D341Med (cell line): ENCODE measurements at places on chromosomes 1 and 21.
A peak's percentile ranks its signal among the peaks of the same experiment; 100 is the strongest.

GRCh38 chr21:37665230-37666024 lies 250.8 kb downstream of the KCNJ6 start:
- DNase-seq: no peak

- DNase-seq: no peak
Observed at GRCh38 chr1:232854798-232855159, 49.6 kb downstream of the MAP10 start.

- peak; percentile 79 for DNase-seq
Observed at GRCh38 chr1:201140235-201140940, 13.4 kb upstream of the ASCL5 start.

DNA sequence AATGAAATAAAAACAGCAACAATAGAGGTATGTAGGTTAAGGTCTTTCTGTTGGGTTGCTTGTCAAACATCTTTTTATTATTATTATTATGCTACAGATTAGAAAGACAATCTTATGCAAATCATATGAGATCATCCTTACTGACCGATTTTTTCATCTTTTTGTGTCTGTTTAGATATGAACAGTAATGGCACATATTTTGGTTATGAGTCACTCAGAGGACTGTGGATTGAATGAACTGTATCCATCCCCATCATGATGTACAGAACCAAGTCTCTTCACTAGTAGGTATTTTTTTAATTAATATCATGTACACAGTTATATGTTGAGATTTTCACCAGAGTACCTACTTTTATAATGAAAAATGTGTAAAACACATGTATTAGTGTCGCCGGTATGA lies 159.1 kb downstream of the CHRM3 start:
- no peak for DNase-seq

- no peak for DNase-seq
Observed at GRCh38 chr1:210437781-210438180, 109.1 kb downstream of the HHAT start.

GRCh38 chr21:44391345-44392091 lies 38.1 kb downstream of the TRPM2 start:
- peak; percentile 31 for DNase-seq

DNA sequence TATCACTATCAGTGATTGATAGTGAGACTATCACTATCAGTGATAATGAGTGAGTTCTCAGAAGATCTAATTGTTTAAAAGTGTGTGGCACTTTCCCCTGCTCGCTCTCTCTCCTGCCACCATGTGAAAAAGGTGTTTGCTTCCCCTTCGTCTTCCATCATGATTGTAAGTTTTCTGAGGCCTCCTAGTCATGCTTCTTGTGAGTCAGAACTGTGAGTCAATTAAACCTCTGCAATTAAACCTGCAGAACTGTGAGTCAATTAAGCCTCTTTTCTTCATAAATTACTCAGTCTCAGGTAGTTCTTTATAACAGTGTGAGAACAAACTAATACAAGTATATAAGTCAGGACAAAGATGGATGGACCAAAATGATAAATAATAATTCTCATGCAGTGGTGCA lies 7.0 kb upstream of the IL23R start:
- no peak for DNase-seq

DNA sequence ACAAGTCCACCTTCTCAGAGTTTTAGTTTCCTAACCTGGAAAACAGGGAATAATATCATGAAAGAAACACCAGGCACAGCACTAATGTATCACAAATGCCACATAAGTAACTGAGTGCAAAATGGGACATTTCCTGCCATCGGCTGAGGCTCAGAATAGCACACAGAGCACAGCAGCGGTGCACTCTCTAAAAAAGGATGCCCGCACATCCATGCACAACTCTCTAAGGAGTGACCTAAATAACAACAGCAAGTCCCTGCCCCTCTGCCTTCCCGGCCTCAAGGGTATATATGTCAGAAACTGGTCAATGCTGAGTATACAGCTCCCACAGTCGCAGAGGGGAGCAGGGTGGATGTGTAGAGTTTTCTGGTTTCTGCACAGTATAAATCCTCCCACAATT lies 100.1 kb upstream of the ERG start:
- DNase-seq: no peak

- no peak for DNase-seq
Observed at GRCh38 chr1:180238675-180239074, 8.6 kb downstream of the LHX4 start.

DNA sequence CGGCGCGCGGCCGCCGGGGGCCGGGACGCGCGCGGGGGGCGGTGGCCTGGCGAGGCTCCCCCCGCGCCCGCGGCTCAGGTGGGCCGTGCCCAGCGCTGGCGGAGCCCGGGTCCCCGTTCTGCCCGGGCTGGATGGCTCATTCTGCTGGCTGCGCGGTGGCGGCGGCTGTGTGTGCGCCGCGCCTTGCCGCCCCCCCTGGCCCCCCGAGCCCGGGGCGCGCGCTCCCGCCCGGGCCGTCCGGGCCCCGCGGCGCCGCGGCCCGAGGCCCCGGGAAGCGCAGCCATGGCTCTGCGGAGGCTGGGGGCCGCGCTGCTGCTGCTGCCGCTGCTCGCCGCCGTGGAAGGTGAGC lies at the start of gene EPHB2:
Gene EPHB2 (plus strand): TSS at position 139 of the 349 bp plus-strand sequence. CDS start 144 bp downstream, at position 283.
- DNase-seq: peak; percentile 88

GRCh38 chr21:14547834-14548513 lies 1.9 kb upstream of the SAMSN1 start:
- DNase-seq: no peak

DNA sequence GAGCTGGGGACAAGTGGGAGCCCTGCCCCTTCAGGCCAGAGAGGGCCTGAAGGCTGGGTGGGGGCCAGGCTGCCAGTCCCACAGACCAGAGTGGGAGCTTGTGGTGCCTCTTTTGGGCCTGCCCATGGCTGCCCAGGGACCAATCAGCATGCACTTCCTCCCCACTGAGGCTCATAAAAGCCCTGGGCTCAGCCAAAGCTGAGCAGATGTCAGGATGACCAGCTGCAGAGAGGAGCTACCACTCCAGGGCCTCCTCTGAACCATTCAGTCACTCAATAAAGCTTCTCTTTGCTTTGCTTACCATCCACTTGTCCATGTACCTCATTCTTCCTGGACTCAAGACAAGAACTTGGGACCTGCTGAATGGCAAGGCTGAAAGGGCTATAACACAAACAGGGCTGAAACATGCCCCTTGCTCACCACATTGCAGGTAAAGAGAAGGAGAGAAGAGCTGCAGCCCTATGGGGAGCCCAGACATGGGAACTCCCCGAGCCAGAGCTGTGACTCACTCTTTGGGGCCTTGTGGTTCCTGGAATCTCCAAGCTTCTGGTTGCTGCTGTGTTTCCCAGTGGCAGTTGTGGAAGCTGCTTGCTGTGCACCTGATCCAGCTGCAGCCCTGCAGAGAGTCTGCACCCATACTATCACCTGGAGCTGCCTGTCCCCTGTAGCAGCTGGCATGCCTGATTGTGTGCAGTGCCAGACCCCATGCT lies 82.0 kb downstream of the OLFML3 start:
- no peak for DNase-seq

DNA sequence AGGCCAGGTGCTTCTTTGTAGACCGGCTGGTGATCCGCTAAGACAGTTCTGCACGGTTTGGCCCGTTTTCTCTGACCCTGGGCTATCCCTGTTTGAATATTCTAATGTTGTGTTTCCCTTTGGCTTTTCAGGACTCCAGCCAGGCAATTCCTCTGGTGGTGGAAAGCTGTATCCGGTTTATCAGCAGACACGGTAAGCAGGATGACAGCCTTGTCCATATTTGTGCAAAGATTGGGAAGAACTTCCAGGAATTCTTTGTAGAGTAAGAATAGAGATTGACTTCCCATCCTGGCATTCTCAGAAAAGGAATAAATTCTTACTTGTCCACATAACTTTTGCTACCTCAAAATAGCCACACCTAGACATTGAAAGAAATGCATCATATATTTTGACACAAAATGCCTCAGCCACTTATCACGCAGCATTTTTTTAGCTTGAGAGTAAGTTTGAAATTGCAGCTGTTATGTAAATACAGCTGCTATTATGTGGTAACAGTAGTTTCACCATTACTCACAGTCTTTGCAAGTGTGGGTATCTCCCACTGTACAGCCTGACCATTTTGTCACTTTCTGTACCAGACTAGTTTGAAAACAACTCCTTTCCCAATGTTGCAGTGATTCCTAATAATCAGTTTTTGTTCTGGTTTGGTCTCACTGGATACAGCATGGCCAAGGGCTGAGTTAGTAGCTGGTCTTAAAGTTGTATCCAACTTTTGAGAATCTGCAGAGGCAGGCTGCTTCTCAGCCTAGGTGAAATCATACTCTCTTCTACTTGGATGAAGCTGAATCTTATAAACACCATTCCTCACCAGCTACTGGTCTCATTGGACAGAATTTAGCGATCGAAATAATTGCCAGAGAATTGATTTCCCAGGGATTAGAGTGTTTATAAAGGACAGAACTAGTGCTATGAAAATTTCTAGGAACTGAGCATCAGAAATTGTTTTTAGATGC lies 40.0 kb upstream of the IKBKE start:
- DNase-seq: no peak

GRCh38 chr1:165795894-165796293 lies 27.2 kb upstream of the TMCO1 start:
- DNase-seq: no peak

DNA sequence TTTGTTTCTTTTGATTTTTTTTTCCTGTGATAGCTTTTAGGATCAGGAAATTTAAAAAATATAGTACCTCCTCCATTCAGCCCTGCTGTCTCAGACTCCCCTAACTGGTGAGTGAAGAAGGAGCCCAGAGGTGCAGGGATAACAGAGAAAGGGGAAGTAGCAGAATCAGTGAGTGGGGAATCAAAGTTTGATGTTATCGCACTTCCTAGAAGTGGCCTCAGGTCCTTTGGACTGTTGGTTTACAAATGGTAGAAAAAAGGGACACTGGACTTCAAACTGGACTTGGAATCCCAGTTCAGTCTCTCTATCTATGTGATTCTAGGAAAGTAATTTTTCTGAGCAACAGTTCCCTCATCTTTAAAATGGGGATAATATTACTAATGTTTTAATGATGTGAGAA lies 99.5 kb downstream of the FGGY start:
- DNase-seq: no peak

GRCh38 chr1:176522310-176522845 lies 59.4 kb downstream of the PAPPA2 start:
- no peak for DNase-seq

- DNase-seq: no peak
Observed at GRCh38 chr1:150183061-150183460, 33.3 kb downstream of the PLEKHO1 start.

DNA sequence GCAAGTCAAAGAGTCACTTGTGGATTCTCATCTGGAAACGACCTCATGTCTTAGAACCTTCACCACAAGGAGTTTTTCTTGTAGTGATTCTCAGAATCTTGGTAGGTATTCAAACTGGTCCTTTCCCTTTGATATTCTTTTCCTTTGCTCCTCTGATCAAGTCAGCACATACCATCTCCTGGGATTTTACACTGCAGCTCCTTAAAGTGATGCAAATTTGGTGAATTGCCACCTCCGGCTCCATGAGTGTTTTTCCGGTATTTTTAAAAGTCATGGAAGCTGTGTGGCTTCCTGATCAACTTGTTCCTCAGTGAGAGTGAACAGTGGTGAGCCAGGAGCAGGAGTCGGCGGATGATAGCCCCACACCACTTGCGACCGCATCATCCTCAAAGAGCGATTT lies 182.1 kb upstream of the DAB1 start:
- no peak for DNase-seq

DNA sequence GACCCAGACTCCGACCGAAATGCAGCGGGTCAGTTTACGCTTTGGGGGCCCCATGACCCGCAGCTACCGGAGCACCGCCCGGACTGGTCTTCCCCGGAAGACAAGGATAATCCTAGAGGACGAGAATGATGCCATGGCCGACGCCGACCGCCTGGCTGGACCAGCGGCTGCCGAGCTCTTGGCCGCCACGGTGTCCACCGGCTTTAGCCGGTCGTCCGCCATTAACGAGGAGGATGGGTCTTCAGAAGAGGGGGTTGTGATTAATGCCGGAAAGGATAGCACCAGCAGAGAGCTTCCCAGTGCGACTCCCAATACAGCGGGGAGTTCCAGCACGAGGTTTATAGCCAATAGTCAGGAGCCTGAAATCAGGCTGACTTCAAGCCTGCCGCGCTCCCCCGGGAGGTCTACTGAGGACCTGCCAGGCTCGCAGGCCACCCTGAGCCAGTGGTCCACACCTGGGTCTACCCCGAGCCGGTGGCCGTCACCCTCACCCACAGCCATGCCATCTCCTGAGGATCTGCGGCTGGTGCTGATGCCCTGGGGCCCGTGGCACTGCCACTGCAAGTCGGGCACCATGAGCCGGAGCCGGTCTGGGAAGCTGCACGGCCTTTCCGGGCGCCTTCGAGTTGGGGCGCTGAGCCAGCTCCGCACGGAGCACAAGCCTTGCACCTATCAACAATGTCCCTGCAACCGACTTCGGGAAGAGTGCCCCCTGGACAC lies 534 bp downstream of the C1orf56 start:
- peak; percentile 60 for DNase-seq

DNA sequence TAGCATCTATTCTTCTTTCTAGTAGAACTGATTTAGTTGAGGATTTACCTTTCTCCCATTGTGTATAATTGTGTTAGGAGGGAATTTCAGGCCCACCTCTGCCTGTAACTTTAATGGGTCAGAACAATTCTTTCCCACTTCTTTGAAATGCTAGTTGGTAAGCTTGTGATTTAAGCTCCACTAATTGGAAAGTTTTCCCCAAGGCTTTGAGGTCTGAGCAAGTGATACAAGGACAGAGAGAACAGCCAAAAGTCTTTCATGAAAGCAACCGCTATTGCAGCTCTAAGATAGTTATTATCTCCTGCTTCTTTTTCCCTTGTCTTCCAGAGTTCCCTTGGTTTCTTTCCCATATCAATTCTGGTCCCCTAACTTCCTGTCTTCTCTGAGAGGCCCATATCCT lies 38.7 kb upstream of the PDC start:
- no peak for DNase-seq

- peak; percentile 93 for DNase-seq
Observed at GRCh38 chr1:33152685-33153432, 29.0 kb downstream of the TRIM62 start.

DNA sequence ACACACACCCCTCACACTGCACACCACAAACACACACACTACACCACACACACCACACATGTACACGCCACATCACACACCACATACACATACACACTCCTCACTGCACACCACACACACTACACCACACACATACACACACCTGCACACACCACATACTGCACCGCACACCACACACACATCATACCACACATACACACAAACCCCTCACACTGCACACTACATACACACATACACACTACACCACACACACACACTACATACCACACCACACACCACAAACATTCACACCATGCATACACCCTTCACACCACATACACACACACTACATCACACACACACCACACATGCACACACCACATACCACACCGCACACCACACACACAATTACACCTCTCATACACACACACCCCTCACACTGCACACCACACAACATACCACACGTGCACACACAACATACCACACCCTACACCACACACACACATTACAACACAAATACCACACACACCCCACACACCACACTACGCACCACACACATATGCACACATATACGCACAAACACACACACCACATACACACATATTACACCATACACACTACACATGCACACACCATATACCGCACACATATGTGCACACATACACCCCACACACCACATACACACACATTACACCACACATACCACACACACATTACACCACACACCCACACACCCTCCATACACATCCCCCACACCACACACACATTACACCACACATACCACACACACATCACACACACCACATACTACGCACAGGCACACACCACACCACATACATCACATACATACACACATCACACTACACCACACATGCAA lies 29.6 kb downstream of the RAB7B start:
- no peak for DNase-seq
